Stimulated activated CD4-positive, alpha-beta T cell treated with anti-CD3 and anti-CD28 coated beads, TNF-alpha, amount 100 ng/mL, for 4 hours (primary cell): ENCODE measurements at places on chromosomes 5 and 9.

- DNase-seq, result peak; percentile 62
Measured at GRCh38 chr5:178120607-178121357, 7.5 kb downstream of the N4BP3 start.

GRCh38 chr5:132408456-132408855 is 38.9 kb downstream of the SLC22A5 start:
- no peak for DNase-seq

- DNase-seq, result no peak
Measured at GRCh38 chr9:117864385-117865057, 160.3 kb downstream of the TLR4 start.

DNA sequence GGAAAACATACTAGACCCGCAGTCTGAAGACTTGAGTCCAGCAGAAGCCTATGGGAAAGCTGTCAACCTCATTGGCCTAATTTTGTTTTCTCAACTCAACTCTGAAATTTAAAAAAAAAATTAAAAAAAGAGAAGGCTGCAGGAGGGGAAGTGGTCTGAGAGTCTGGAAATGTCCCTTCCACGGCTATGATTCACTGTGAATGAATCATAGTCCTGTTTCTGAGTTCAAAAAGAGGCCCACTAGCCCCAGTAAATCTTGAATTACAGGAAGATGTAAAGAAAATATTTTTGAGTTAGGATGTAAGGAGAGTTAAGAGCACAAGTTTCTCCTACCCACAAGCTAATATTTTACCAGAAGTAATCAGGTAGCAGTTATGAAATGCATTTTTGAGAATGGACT is 565.5 kb upstream of the DMAC1 start:
- DNase-seq, result no peak

- DNase-seq, result no peak
Measured at GRCh38 chr5:172911976-172912375, 47.2 kb upstream of the RPL26L1 start.

DNA sequence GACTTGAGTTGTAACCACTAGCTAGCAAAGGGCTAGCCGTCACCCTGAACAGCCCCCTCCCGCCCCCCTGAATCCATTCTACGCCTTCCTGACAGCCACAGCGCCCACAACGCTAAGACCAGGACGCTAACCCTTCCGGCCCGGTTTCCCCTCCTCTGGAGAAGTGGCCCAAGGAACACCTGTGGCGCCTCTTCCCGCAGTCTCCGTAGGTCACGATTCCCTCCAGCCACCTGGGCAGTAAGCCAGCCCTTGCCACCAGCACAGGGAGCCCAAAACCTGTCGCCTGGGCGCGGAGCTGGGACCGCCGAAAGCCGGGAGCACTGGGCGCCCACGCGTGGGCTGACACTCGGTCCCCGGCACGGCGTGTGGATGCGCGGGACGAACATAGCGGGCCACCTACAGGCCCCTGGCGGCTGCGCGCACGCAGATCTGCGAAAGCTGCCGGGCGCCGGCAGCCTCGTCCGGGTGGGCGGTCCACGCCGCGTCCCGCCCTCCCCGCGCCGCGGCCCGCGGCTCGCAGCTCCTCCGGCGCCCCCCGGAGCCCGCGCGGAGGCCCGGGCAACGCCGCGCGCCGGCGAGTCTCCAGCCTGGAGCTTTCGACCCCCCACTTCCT is 596 bp downstream of the IRF1 start:
- no peak for DNase-seq

GRCh38 chr5:116614603-116614920 is 39.9 kb upstream of the SEMA6A start:
- no peak for DNase-seq

GRCh38 chr9:6873857-6874256 is 116.1 kb downstream of the KDM4C start:
- DNase-seq, result no peak

- DNase-seq, result no peak
Measured at GRCh38 chr9:115643948-115644727, 509.5 kb upstream of the PAPPA start.

DNA sequence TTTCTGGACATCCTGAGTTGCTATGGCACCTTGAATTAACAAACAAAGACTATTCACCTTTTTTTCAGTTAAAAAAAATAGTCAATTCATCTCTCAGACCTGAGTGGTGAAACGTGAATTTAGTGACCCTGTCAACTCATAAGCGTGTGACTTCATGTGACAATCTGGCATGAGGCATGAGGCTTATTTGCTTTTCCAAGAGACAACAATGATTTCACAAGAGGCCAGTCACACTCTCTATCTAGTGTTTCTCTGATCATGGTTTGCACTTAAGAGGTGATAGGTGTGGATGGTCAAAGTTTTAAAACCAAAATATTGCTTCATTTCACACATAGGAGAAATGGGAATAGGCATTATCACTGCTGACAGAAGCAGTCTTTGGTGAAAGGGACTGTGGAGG is 559.6 kb upstream of the ACO1 start:
- no peak for DNase-seq

DNA sequence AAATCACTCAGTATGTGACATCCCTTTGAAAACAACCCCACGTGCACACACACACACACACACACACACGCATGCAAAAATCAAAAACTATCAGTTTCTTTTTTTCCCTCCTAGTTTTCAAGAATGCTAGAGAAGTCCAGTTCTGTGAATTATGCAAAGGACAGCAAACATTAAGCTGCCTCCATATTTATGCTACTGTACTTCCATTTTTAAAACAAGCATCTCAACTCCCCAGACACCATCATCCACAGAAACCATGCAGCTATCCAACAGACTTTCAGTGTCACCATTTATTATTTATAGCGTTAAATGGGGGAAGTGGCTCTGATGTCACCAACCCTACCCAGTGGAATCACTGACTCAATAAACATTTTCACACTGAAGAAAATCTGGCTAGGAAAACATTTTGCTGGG is 1.6 kb downstream of the FBXW11 start:
- no peak for DNase-seq

GRCh38 chr9:127122176-127123063 is at the start of gene ANGPTL2:
ANGPTL2 (minus strand) TSS chr9:127122635; CDS start chr9:127108731, 13,904 bp downstream.
- no peak for DNase-seq

DNA sequence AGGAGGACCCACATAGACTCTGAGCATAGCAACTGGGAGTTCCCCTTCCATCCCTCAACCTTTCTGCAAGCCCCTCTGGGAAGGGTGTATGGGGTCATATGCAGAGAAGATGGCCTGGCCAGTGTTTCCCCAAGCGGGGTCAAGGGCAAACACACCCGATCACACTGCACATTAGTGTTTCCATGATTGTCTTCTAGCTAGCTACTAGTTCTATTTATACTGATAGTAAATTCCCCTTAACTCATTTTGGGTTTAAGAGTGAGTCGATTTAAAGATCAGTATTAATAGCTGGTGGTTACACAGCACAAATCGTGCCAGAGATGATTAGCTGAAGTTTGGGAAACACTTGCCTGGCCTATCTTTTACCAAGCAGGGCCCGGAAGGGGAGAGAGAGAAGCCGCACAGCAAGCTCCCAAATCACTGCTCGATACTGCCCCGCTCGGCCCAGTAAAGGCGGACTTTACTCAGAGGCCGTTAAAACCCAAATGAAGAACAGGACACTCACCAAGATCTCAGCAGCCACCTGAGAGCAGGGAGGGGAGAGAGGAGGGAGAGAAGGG is 29.4 kb upstream of the TNIP1 start:
- no peak for DNase-seq

GRCh38 chr5:154997746-154998145 is 15.8 kb upstream of the KIF4B start:
- no peak for DNase-seq

DNA sequence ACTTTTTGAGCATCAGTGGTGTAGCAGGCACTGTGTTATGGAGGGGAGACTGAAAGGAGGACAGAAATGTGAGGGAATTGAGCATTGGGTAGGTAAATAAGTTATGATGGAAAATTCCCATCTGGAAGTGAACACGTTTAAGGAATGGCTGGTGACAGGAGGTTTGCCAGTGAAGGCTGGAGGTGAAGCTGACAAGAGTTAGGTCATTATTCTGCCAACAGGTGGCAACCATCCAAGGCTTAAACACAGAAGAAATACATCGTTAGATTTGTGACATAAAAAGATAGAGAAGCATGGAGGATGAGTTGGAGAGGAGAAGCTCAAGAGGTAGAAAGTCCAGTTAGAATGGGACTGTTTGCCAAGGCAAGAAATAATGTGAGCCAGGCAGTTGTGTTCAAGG is 455.3 kb upstream of the SGCD start:
- no peak for DNase-seq

DNA sequence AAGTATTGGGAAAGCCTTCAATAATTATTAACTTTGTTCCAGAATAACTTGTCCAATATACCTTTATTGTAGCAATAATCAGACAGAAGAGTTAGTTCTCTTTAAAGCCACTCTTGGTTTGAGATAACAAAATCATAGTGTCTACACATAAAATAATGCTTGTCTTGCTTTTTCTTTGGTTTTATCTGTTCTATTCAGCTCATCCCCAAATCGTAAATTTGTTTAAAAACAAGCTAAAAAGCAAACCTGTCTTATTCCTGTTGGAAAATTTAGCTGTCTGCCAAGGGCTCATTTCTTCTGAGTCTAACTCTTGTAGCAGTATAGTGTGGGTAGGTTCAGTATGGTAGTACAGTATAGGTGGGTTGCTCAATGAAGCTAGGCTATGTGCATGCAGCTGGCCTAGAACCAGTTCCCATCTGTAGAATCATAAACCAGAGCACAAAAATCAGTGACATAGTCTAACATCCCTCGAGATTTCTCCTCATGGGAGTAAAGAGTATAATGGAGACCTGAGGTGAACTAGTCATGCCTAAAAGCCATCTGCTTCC is 17.9 kb upstream of the APBA1 start:
- no peak for DNase-seq
